ENCODE measurements at places on chromosomes 3 and 15.
A peak's percentile ranks its signal among the peaks of the same experiment; 100 is the strongest.

DNA sequence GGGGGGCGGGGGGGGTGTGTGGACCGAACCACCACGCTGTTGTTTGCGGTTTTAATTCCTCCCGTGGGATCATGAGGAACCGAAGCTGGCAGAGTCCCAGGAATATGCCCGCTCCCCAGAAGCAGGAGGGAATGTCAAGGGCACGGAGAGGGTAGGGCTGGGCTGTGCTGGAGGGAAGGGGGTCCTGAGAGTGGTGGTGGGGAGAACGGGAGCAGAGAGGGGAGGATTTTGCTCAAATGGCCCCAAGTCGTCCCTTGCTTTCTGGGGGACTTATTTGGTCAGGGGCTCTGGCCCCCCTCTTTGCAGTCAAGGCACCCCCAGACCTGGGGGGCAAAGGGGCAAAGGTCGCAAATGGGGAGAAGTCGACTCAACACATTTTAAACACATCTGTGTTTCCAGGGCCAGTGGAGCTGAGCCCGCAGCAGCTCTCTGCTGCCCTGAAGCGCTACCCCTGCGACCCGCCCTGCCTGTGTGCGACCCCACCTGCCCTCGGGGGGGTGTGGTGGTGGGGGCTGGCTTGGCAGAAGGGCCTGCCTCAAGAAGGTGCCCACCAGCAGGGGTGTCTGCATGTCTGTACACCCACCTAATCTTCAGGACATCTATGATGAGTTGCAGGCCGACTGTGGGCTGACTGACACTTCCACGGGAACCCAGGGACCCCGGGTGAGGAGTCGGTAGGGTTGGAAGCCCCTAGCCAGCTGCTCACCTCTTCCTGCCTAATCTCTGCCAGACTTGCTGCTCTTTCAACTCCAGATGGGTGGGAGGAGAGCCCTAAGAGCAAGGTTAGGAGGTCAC, 602 bp upstream of the ATP2B2 start:
- no peak for DNase-seq

DNA sequence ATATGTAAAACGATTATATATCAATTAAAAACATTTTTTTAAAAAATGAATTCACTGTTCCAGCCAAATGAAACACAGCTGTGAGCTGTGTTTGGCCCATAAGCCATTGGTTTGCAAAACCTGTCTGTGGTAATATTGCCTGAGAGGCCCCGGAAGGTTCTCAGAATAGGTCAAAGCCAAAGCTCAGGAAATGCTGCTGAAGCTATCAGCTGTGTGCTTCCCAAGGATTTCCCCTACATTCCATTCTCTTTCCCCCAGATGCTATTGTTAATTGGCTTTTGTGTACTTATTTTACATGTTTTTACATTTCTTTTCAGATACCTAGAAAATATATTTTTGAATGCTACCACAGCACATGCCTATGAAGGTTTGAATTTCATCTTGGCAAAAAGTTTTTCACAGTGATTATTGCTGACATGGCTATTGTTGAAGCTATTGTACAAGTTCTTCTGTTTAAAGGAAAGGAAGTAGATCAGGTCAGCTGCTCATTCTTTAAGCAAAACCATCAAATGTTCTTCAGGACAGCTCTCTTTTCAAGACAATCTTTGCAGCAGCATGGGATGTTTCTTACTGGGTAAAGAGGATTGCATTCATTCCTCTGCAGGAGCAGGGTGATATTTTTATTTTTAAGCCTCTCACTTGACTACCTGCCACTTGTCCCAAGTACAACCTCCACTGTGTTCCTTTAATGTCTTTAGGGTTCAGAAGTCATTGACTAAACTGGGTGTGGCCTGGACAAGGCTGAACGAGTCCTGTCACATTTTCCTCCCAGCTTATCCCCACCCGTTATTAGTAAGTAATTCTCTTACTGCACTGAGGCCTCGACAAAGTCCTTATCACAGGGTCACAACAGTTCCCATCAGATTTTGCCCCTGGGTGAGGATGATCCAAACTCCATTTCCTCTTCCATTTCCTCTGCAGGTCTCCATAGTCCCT, 26.3 kb upstream of the BNC1 start:
- DNase-seq, result no peak

DNA sequence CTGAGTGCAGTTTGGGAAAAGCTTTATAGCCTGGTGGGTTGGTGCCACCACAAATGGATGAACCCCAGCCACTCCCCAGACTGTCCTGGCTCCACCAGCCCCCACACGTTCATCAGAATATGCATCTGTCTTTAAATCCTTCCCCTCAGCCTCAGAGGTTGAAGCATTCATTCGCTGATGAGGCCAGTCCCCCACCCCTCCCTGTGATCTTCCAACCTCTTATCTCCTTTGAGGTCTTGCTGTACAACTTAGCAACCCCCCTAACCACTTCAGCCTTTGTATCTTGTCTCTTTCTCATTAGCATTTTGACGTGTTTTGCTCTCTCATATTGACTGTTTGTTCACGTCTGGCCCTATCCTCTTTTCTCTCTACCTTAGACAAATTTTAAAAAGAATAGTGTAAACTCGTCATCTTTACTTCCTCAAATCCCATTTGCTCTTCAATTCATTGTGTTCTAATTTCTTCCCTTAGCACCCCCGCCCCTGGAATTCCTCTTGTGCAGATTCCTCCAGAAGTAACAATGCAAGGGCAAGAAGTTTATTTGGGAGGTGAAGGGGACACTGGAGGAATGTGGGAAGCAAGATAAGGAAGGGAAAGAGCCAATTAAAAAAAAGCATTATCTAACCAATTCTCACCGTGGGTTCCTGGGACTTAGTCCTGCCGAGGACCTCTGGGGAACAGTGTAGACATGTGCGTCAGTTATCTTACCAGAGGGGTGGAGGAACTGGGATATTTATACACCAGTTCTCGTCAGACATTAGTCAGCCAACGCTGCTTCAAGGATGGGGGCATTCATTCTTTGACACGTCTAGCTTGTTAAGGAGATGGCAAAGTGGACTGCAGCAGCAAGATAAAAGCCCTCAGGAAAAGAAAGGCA, 38.6 kb downstream of the MOBP start:
- DNase-seq, result no peak

- peak; percentile 7 for DNase-seq
Observed at GRCh38 chr15:76840830-76841460, 64.2 kb downstream of the SCAPER start.

DNA sequence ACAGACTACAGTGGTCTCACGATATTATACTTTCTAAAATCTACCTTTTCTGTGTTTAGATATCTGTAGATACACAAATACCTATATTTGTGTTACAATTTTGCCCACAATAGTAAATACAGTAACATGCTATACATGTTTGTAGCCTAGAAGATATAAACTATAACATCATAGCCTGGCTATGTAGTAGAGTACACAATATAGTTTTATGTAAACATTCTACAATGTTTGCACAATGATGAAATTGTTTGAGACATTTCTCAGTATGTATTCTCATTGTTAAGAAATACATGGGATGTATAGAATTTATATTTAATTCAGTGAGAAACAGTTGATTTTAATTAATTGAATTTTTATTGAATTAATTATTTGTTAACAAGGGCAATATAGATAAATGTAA, 1367.0 kb downstream of the OTOL1 start:
- DNase-seq, result no peak

DNA sequence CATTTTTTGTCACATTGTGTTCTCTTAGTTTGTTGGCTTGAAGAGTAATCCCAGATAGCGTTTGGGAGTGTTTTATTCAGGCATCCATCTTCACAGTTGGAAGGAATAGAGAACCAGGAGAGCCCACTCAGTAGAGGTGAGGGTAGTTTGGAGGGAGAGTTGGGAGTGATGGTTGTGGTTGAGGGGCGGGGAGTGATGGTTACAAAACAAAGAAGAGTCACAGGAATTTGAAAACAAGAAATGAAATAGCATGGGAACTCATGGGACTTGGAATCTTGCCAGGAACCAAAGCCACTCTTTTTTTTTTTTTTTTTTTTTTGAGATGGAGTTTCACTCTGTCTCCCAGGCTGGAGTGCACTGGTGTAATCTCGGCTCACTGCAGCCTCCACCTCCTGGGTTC, 36.3 kb downstream of the DUT start:
- no peak for DNase-seq

- DNase-seq, result no peak
Observed at GRCh38 chr3:189092547-189092946, 79.2 kb upstream of the TPRG1 start.

DNA sequence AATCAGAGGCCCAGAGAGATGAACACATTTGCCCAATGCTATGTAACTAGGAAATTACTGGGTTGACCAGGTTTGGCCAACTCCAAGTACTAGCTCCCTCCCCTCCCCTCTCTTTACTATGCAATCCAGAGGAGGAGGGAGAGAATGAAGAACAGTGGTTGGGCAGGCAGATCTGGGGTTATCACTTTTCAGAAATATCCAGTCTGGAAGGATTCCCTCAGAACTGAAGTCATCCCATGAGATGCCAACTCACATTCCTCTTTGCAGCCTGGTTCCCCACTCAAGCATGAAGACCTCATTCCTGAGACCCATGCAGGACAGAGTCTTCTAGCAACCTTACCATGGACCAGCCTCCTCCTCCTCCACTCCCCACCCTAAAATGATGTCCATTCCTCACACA, 201.1 kb downstream of the TLE3 start:
- DNase-seq, result no peak

- no peak for DNase-seq
Observed at GRCh38 chr3:157312376-157312745, 124.3 kb upstream of the PTX3 start.

GRCh38 chr15:54990793-54991192, 205.9 kb downstream of the RSL24D1 start:
- no peak for DNase-seq

DNA sequence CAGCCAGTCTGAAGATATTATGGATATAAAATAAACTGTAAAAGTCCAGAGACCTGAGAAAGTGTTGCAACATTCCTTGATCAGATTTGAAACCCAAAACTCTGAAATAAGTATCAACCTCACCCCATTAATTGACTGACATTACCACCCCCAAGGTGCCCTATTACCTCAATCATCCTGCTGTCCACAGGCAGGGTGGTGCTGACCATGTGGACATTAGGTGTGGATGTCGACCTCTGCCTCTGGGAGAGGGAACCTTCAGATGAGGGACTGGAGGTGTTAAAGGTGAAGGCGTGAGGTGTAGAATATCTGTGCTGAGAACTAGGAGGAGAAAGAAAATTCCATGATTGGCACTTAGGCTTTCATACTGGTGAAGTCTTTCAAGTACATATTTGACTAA, 47.1 kb downstream of the MKRN2 start:
- DNase-seq, result no peak

DNA sequence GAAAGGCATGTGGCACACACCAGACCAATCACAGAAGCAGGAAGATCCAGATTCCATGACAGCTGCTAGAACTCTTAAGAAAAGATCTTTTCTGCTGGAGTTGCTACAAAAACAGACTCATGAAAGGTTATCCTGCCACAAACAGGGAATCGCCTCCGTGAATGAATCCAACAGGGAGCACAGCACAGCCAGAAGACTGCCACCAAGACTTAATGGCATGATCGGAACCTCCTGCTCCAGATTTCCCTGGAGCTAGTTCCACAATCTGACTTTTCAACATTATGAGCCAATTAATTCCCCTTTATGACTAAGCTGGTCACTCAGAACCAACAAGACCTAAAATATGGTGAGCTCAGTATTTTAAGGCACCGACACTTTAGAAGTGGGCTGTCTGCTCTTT, 232.5 kb downstream of the FOXP1 start:
- DNase-seq, result no peak

DNA sequence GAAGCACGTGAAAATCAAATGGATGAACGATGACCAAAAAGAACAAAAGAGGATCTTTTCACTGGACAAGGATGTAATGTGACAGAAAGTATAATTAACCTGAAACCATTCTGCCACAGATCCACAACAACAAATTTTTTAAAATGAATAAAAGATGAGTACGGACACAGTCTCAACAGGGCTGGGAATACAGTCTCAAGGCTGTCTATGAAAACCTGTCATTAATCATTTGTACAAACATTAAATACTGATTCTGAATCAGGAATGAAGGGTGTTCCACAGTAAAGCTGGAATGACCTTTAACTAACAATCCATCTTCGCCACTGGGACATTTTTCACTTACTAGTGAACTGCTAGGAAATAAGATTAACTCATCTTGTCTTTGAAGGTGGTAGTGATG, 506.9 kb upstream of the ADAMTS9 start:
- DNase-seq, result no peak

DNA sequence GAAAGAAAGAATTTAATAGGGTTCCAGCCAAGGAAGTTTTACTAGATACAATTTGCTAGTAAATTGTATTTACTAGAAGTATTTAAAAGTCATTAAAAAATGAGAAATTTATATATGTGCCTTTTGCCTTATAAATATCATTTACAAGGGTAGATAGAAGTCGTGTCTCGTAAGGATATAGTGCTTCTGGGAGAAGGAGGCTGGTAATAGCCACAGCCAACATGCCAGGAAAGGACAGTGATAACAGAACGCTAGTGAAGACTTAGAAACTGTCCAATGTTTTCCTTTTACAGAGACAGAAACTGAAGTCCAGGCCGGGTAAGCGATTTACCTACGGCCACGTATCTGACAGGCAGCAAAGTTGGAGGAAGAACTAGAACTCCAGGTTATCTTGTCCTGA, 113.5 kb upstream of the LRRN1 start:
- no peak for DNase-seq

GRCh38 chr15:98957655-98958054, 49.9 kb downstream of the PGPEP1L start:
- no peak for DNase-seq

DNA sequence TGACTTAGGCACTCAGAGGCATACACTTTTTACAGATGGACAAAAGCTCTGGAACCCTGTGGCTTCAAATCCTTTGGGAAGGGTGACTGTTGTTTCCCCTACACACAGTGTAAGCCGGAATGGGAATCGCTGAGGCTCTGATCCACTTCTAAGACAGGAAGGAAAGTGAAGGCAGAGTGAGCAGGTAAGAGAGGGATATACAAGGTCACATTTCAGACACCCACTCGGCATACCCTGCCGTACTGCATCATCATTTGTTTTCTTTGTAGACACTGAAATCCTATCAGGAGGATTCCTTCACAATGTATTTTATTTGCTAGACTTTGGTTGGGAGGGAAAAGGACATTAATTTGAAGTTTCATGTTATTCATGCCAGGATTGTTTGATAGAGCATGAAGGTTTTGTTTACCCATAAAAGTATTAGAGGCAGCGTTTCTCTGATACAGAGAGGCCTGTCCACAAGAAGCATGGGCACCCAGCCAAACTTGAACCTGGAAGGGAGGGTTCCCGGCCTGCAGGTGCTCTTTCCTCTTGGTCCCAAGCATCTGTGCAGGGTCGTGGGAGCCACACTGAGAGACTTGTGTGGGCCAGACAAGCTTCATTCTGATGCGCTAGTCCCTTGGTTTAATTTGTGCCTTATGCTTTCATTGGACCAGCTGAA, 21.9 kb upstream of the POLR2M start:
- DNase-seq, result peak; percentile 48

Measured in NCI-H345 (cell line).